Renal cortical epithelial cell (primary cell): ENCODE measurements at places on chromosomes 16 and 17. TPM values are rescaled to one million over a fixed set of nuclear protein-coding genes. Genes with fewer than 3 reads are reported as not detected.

DNA sequence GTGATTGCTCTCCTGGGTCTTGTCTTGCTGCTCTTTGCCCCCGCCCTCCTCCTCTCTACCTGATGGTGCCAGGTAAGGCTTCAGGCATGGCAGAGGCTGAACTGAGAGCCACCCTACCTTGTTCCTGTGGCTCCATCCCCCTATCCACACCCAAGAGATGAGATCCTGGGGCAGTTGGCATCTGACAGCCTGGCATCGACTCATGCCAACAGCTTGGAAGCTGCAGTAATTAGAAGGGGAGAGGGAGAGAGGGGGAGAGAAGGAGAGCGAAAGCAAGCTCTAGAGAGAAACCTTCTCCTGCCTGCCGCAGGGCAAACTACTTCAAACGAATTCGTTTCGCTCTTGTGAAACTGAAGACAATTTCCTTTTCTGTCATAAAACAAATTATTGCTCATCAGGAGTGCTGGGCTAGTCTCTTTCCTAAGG is 13.8 kb upstream of the SP6 start:
- DNase-seq = peak; percentile 59

GRCh38 chr16:67235816-67236562 is 9.1 kb downstream of the TMEM208 start:
- no peak for DNase-seq

DNA sequence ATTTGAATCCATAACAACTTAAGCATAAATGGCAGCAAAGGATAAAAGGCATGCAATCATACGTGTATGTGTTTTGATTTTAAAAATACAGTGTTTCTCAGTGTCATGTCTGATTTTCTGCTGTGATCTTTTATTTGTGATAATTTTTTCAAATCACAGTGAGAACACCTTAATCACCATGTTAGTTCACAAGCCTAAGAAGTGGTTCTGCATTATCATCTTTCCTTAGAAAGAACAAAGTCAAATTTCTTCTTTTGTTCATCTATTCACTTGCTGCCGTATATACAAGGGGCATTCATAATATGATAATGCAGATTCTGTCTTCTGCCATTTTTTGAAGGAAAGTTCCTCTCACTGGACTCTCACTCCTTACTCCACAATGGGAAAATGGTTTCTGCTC is 33.3 kb upstream of the ABCA9 start:
- no peak for DNase-seq

DNA sequence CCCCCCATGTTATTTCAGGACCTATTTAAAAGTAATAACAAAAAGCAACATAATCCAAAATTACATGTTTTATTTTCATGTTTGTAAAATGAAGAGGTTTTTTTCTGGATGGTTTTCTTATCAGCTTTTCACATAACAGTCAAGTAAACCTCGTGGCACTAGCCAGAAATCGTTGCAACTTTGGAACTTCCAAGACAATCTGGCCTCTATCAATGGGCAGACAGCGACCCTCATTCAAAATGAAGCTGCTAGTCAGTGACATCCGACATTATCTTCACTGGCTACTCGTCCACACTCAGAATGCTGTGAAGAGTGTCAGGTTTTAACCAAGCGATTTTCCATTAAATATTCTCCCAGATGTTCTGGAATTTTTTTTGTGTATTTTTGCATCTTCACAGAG is 22.7 kb downstream of the ZNF652 start:
- no peak for DNase-seq

DNA sequence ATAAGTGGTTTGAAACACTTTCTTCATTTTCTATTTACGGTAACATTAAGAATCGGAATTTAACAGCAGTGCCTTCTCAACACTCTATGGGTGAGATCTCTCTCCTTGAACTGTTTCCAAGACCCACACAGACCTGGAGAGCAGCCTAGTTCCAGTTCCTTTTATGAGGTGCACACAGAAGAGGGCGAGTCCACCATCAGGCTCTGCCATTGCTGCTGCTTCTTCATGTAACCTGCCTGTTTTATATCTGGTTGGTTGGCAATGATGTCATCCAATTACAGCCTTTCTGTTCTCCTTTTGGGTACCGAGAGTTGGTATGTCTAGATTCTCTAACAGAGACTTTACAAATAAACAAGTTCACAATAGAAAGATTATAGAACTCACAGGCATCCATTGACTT is 225.7 kb downstream of the UTP18 start:
- no peak for DNase-seq

DNA sequence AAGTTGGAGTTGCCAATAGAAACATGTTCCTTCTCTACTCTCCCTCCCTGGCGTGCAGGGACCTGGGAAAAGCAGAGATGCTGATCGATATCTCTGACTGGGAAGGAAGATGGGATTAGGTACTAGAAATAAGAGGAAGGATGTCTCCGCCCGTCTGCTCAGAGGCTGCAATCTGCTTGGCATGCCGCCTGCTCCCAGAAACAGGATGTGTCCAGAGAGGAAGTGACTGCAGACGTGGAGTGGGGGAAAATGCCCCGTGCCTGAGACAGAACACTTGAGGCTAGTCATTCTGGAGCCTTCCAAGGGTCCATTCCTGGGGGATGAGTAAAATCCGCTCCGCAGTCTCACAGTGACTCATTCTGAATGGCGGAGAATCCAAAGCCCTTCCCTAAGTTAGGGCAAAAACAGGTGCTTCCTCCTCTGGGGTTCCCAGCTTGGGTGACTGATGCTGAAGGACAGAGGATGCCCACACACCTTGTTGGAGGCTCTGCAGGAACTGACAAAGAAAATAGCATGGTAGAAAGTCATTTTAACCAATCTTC is 45.0 kb upstream of the SMURF2 start:
- DNase-seq = peak; percentile 97

OR3A3 gene
- total RNA-seq = under 0.01 TPM in 1 of 2 replicates, not detected in the other

TNP2 gene
- not detected in 2 replicates for total RNA-seq

SLC47A2 gene
- total RNA-seq = 0.55 TPM in 1 of 2 replicates, not detected in the other
